Tibial artery (tissue), 4 donors: ENCODE measurements at places on chromosomes 2 and 18.

DNA sequence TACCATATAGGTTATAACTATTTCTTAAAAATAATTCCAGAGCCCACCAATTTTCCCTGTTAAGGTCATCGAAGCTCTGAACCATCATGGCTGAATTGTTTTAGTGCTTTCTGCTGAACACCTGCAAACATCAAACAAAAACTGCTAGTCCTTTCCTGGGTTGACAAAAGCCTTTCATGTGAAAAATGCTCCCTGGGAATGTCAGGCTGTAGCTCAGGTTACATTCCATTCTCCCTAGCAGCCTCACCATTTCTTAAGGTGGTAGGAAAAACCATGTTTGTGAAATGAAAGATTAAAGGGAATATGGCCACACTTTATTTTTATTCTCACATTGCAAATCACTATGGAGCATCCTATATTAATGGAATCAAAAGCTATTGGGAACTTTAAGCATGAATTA is 5.7 kb downstream of the TCF4 start:
- no peak for DNase-seq

DNA sequence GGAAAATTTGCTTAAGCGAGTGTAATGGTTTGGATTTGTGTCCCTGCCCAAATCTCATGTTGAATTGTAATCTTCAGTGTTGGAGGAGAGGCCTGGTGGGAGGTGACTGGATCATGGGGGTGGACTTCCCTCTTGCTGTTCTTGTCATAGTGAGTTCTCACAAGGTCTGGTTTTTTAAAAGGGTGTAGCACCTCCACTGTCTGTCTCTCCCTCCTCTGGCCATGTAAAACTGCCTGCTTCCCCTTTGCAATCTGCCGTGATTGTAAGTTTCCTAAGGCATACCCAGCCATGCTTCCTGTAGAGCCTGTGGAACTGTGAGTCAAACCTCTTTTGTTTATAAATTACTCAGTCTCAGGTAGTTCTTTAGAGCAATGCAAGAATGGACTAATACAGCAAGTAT is 6.6 kb downstream of the YIPF4 start:
- no peak for DNase-seq

DNA sequence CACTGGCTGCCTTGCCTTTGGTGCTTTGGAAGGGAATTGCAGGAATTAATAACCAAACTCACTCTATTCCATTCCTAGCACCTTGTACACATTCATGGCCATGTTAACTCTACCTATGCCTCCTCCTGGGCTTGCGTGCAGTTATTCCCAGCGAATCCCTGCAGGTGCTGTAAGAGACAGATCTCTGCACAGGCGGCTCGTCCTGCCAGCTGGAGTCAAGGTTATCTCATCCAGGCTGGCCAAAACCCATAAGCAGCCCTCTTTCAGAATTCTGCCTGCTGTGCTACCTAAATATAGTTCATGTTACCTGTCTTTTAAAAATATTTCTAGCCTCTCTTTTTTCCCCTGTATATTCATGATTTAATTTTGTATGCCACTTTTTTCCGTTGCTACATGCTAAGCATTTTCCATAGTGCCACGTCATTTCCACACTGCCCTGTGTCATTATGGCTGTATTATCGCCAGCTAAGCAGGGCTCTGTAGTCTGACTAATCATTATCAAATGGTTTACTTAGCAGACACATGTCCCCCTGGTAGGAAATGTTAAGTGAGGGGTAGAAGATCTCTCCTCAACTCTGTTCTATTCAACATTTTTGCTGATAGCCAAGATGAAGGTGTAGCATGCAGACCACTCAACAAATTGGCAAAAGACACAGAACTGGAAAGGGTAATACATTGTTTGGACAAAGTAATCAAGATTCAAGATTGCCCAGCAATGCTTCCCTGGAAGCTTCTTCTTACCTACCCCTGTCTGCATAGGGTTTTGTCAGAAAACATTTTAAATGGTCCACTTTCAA is 79.7 kb upstream of the TAF1B start:
- DNase-seq, result peak; percentile 44

DNA sequence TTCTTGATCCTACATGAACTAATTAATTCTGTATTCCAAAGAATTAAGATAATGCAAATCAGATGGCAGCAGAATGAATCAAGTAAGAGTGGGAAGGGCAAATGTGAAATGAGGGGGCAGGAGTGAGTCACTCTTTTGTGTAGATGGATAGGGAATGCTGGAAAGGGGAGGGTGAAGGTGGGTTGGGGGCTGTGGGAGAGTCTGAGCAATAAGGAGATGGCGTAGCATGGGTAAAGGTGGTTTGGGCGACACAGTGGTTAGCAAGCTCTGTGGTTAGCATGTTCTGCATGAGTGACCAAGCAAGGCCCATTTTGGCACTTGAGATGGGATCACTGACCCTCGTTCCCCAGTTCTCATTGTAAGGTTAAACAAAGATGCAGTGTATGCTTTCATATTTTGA is 20.4 kb downstream of the GPD2 start:
- DNase-seq, result no peak

DNA sequence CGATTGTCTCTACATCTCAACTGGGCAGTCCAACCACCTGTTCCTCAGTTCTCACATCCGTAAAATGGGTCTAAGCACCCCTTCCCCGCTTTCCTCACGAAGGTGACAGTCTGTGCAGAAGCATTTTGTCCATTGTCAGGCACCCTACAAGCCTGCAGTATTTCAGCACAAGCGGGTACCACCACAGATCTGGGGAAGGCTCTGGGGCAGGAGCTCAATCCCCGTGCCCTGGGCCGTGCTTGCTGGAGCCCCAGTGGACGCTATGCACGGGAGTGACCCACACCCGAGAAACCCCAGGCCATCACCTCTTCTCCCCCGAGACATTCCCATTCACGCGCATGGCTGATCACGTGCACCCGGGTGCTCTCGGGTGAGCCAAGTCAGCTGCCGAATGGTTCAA is 137.7 kb upstream of the PXDN start:
- DNase-seq, result no peak

- peak; percentile 70 for DNase-seq
These were observed 1.1 kb downstream of the ID2 start for GRCh38 chr2:8682719-8683667.

GRCh38 chr2:167069855-167070254 is 181.6 kb downstream of the XIRP2 start:
- DNase-seq, result no peak

- DNase-seq, result no peak
These were observed 367.8 kb downstream of the LRRTM1 start for GRCh38 chr2:79936715-79937114.

- no peak for DNase-seq
These were observed 285.9 kb downstream of the EIPR1 start for GRCh38 chr2:3091696-3092095.

GRCh38 chr2:68336192-68336591 is 16.4 kb upstream of the CNRIP1 start:
- no peak for DNase-seq

DNA sequence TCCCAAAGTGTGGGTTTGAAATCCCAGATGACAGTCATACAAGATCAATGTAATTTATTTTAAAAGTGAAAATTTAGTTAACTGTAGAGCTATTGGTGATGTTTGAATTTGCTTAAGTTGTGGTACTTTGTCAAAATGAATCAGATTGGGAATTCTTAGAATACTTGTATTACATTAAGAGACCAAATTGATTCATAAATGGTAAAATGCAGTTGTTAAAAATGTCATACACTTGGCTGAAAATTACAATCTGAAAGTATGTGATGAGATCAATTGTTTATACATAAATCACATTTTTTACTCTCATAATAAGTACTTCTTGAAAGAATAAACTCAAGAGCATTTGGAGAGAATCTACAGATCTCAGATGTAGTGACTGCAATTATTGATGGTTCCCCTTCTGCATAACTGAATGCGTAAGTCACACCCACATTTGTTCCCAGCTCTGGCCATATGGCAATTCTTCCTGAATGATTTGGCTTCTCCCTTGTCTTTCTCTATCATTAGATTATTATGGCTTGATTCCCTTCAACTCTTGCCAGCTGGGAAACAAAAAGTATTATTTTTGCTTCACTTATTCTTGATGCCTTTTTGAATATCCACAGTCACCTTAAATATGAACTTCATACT is 558.5 kb downstream of the CPS1 start:
- no peak for DNase-seq

GRCh38 chr2:226429476-226429875 is 370.1 kb downstream of the IRS1 start:
- no peak for DNase-seq

GRCh38 chr18:58730618-58731017 is 59.4 kb downstream of the MALT1 start:
- DNase-seq, result no peak

DNA sequence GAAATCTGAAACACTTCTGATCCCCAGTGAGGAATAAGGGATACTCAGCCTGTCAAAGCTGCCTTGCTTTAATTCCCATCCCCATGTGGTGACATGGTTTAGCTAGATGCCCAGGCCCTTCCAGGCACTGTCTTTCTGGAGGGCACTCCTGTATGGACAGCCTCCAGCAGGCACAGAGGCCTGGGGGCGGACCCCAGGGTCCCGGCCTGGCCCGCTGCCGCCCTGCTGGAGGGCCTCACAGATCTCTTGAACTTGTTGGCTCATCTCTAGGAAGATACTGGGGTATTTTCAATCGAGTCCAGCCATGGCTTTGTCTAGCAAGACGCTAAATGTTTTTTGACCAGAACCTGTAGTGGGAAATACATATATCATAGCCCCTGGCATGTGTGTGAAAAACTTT is 21.0 kb upstream of the CNNM3 start:
- no peak for DNase-seq

GRCh38 chr2:100821255-100821910 is 1.4 kb downstream of the NPAS2 start:
- DNase-seq, result no peak

DNA sequence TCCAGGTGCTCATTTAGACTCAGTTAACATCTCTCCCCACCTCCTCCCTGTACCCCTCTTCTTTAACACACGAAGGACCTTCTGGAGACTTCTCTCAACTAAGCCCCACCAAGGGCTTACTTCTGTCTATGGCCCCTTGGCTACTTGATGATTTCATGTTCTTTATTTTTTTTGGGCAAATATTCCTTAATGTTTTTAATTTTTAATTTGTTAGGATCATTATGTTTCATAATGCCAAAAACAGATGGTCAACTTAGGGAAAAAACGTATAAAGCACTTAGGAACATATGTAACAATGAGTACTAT is 25.9 kb downstream of the IL37 start:
- DNase-seq, result no peak

DNA sequence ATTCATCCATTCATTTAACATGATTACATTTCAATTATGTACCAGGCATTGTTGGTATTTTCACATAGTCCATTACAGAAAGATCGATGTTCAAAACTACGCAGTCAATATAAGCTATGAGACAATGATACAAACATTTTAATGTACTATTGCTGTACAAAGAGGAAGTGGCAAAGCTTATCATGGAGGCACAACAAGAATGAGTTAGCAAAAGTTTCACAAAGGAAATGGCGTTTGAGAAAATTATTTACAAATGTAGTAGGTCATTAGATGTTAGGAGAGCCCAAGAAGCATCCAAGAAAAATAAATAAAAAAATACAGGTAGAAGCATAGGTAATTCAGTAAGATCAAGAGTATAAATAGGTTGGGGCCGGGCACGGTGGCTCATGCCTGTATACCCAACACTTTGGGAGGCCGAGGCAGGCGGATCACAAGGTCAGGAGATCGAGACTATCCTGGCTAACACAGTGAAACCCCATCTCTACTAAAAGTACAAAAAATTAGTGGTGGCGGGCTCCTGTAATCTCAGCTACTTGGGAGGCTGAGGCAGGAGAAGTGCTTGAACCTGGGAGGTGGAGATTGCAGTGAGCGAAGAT is 1730.8 kb upstream of the CELF4 start:
- no peak for DNase-seq

- DNase-seq, result no peak
These were observed 99.0 kb downstream of the NCK2 start for GRCh38 chr2:105843476-105844374.

DNA sequence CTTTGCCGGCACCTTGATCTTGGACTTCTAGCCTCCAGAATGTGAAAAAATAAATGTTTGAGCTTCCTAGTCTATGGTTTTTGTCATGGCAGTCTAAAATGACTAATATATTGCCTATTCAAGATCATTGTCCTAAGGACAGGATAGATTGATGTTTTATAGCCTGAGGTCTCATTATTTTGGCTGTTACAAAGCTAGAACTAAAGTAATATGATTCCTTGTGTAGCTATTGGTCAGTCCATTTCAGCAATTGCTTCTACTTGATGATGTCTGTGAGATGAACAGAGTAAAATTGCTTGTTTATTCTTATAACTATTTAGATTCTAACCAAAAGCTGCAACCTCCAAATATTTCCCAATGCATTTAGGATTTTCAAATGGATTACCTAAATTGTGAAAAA is 145.0 kb downstream of the HRH4 start:
- DNase-seq, result no peak

GRCh38 chr18:49456794-49457193 is 3.7 kb downstream of the DYM start:
- DNase-seq, result no peak

- no peak for DNase-seq
These were observed 32.3 kb downstream of the MAP3K2 start for GRCh38 chr2:127355407-127356008.

DNA sequence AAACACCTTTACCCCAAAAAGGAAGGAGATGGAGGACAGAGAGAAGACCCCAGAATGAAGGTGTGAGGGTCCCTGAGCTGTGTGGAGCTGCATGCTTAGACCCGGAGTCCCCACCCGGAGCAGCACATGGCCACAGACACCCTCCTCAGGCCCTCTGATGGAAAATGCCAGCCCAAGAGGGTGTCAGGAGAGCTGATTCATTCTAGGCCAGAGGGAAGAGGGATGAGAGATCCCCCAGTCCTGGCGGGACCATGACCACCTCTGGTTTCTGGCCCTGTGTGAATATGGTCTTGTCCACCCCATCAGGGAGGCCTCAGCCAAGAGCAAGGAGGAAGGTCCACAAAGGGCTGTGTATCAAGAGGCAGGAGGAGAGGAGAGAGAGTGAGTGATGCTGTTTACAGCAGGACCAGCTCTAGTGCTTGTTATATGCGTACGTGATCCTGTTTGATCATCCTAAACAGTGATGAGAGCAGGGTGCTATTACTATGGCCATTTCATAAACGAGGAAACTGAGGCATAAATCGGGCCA is 186.6 kb upstream of the HAAO start:
- no peak for DNase-seq

DNA sequence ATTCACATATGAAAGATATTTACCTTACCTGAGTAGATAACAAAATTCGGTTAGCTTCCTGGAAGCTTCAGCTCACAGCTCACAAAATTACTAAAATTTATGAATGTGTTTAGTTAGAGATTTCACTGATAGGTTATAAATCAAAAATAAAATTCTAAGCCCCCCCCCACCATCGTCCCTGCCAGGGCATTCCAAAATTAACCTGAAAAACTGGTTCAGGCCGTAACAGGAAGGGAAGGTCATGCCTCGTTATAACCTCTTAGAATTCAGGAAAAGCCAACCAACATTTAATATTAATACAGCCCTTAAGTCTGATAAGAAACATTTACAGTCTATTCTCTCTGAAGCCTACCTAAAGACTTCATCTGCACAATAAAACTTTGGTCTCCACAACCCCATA is 48.9 kb downstream of the COX7A2L start:
- no peak for DNase-seq

- DNase-seq, result peak; percentile 57
These were observed 207.9 kb downstream of the ARL4C start for GRCh38 chr2:234288974-234289455.
